Right kidney (tissue), 9 donors: ENCODE measurements at places on chromosomes 12 and 14.

GRCh38 chr12:57237932-57238853, 8.7 kb downstream of the SHMT2 start:
- DNase-seq = peak; percentile 57

DNA sequence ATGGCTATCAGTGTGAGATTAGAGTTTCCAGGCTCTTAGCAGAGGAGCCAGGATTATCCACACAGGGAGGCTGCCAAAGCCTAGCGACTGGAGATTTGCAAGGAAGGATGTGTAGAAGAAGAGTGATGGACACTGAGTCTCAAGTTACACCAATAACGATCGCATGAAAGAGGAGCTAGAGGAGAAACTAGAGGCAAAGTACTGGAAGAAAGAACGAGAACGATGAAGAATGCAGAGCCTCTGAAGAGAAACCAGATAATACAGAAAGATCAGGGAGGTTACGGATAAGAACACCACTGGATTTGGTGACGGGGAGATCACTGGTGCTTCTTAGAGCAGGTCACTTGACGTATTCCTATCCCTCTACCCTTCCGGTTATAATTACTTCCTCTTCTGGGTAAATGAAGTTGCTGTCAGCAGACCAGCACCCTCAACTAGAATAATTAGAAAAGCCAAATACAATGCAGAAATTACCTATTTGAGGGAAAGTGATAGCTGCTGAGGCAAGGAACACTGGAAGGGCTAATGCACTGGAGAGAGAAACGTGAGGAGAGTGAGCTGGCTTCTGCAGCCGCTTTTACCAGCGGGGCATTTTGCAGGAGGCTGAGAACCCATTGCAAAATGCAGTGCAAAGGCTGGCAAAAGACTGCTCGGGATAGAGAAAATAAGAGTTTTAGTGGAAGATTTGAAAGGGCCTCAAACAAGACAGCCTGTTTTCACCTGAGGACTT, 93.1 kb upstream of the HIF1A start:
- DNase-seq = peak; percentile 35

DNA sequence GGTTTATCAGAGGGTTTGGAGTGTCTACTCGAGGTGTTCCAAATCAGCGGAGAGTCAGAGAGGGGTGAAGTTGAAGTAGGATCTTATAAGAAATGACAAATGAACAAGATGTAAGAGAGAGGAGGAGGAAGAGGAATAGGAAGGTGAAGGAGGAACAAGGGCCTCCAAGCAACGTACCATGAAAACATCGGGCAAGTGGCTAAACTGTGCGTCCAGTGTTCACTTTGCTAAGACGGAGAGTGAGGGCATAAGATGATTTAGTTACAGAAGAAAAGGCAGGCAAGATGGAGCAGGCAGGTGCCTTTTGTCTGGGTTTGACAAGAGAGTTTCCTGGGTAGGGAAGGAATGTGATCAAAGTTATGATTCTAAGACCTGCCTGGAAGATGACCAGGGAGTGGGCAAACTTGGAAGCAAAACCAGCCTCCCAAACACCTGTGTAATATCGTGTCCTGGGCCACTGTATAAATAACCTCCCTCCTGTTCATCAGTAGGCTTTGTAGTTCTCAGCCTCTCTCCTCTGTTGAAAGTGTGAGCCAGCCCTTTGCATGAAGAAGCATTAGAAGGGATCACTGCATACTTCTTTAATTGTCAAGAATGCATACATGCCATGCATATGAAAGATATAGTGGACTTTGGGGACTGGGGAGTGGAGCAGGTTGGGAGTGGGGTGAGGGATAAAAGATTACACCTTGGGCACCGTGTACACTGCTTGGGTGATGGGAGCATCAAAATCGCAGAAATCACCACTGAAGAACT, 111.4 kb downstream of the ZFP36L1 start:
- no peak for DNase-seq

- DNase-seq = no peak
These were observed 7.9 kb downstream of the ZNF385A start for GRCh38 chr12:54376596-54376995.

GRCh38 chr14:72894323-72894622, 372 bp upstream of the DPF3 start:
- peak; percentile 69 for DNase-seq

- DNase-seq = no peak
These were observed 53.6 kb downstream of the FBXW8 start for GRCh38 chr12:116964054-116965050.
